ENCODE measurements at places on chromosomes 16 and 17.

DNA sequence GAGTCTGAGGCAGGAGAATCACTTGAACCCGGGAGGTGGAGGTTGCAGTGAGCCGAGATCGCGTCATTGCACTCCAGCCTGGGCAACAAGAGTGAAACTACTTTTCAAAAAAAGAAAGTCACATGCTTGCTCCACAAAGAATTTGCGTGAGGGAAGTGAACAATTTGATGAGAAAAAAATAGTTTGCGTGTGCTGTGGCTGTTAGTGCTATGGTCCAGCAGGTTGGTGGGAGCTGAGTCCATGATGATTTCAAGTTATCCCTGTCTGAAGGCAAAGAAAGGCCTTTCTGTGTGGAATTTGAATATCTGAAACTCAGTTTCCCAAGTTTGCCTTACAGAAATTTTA, 21.0 kb downstream of the PRCD start:
- no peak for DNase-seq

GRCh38 chr17:39198186-39198566, 707 bp upstream of the CACNB1 start:
- no peak for DNase-seq

DNA sequence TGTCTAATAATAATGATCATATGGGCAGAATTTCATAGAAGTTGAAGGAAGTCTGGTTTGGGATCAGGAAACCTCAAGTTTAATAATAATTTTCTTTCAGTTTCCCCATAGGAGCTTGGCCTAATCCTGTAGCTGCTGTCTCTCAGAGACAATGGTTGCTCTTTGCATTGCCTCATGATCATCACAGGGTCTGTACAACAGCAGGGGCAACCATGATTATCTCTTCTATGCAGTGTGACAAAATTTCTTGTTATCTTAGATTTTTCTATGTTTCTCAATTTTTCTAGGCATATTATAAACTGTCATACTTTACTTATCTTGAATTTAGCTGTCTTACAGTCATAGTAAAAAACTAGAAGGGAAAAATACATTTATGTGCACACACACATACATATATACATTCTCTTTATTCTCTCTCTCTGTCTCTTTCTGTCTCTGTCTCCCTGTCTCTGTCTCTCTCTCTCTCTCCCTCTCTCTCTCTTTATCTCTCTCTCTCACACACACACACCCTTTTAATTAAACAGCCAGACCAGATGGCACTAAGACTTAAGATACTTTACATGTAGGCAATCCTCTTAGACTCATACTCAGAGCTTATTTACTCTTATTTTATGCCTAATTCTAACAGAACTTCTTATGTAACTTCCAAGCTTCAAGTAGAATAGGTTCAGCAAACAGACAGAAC, 30.5 kb downstream of the SMIM36 start:
- DNase-seq = no peak

DNA sequence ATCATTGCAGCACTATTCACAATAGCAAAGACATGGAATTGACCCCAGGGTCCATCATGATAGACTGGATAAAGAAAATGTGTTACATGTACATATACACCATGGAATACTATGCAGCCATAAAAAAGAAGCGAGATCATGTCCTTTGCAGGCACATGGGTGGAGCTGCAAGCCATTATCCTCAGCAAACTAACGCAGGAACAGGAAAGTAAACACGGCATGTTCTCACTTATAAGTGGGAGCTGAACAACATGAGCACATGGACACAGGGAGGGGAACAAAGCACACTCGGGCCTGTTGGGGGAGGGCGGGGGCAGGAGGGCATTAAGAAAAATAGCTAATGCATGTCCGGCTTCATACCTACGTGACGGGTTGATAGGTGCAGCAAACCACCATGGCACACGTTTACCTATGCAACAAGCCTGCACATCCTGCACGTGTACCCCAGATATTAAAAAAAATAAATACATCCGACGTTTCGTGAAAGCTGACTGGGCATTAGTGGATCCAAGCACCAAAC, 28.9 kb downstream of the ZNF778 start:
- no peak for DNase-seq

GRCh38 chr16:88703486-88704309, 2.5 kb downstream of the RNF166 start:
- no peak for DNase-seq

DNA sequence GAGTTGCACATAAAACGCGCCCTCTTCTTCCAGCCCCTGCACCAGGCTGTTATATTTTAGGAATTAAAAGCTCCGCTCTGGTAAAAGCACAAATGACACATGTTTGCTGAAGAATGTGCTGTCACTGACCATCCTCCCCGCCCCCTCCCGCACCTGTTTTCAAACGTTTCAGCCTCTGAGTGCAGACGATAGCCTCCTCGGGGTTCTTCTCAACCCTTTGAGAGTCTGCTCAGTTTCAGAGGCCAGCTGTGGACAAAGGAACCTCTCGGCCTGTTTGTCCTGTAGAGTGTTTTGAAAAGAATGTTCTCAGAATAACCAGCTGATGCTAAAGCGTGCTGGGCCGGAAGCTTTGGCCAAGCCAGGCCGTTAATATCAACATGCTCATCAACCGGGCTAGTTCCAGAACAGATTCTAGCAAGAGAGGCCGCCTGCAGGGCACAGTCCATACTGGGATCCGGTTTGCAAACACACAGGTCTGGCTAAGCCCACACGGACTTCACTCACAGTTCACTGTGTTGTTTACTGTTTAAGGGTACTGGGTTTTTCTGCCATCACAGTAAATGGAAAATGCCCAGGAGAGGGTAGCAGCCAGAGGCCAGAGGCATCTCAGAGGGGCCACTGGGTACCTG, 6.4 kb upstream of the CACNG4 start:
- no peak for DNase-seq

- DNase-seq = no peak
Measured at GRCh38 chr17:50923611-50924010, 57.5 kb upstream of the TOB1 start.

DNA sequence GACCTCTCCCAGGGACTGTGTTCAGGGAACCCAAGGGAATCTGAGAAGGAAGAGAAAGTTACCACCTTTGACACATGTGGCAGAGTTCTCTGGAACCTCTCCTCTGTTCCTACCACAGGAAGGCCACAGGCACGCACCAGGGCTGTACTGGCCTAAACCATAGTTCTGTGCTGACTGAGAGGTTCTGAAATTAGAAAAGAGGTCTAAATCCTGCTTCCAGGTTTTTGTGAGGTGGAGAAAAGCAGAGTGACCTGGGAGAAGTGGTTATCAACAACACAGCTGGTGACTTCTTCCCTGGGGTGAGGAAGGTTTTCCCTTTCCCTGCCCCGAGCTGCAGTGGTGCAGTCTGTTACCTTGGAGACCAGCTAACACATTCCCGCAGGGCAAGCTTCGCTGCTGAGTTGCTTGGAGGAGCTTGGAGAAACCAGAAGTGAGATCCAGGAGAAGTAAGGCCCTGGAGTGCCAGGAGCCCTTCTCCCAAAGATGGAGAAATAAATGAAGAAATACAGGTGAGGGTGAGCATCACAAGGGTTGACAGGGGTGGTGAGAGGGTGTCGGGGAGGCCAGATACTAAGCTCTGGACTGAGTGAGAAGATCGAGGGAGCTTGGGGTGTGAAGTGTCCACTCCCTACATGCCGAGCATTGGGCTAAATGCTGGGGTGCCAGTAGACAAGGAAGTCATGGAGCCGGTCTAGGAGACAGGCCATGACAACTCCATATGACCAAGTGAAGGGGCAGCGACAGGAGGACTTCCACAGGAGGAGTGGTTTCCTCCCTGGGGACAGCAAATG, at the start of gene VWA3A:
Gene VWA3A, plus strand, starts transcription at position 399 of the 791 bp plus-strand sequence. Its CDS starts 97 bp downstream, at position 496.
- no peak for DNase-seq

DNA sequence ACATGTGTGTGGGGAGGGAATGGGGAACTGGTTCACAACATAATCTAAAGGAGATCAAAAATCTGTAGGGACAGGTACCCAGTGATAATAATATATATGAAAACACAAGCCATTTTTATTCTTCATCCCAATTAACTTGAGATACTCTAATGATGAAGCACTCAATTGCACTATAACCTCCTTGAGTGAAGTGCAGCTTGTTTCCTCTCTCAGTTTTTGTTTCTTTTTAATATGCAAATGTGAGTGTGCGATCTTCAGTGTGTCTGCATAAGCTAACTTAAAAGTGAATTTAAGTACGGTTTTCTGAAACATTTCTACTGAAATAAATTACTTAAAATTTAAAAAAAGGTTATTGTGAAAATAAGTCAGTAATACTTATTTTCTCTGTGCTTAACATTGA, 623.5 kb downstream of the CDH11 start:
- DNase-seq = no peak

- DNase-seq = no peak
Measured at GRCh38 chr16:13207151-13207550, 305.8 kb downstream of the SHISA9 start.

GRCh38 chr17:7523033-7523432, 25.8 kb upstream of the TNFSF12 start:
- no peak for DNase-seq

- DNase-seq = no peak
Measured at GRCh38 chr17:32654324-32654723, 167.5 kb downstream of the CDK5R1 start.

GRCh38 chr16:15966836-15967546, 17.6 kb downstream of the ABCC1 start:
- DNase-seq = no peak

DNA sequence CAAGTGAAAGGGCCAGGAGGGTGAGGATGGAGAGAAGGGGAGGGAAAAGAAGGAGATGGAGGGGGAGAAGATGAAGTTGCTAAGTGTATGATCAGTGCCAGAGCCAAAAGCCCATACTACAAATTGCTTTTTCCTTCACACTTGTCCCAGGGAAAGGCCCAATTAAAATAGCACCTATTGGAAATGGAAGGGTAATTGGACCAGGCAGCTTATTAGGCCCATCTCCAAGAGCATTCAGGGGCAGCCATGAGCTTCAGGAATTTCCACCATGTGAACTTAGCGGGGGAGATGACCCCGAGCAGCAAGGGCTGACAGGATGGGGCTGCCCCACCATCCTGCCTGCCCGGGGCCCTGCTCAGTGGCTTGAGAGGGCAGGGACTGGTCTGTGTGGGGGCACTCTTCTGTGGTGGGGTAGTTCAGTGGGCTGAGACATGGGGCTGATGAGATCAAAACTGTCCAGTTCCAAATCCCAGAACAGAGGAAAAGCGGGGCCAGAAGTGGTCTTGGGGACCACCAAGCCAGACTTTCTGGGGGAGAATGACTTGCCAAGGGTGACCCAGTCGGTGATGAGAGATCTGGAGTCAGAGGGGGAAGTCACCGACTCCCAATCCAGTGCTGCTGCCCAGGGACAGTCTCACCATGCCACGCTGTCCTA, 27.5 kb downstream of the GOSR2 start:
- no peak for DNase-seq

GRCh38 chr16:63188086-63188771, 1152.0 kb upstream of the CDH8 start:
- DNase-seq = no peak

DNA sequence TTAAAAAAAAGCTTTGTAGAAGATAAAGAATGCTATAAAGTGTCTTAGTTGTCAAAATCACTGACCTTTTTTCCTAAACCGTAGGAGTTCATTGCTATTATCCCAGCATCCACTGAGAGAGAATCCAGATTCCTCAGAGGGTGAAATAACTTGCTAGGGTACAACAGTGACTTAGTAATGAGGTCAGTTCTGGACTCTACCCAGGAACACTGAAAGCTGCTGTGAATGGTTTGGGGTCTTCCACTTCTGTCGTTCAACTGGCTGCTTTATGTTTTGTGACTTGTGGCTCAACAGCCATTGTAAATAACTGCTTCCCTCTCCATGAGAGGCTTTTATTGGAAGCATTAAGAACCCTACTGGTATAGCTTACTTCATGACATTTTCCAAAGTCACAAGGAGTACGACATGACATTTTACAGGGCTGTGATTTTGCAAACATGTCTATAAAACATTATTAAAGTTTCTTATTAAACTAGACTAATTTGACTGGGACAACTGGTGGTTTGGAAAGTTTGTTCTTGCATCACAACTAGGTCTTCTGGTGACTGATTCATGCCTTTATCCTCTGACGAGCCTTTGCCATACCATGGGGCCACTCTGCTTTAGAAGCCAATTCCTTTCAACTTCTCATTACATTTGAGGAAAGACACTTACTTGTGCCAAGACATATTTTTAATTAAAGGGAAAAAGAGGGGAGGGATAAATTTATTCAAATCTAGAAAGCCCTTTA, 92.2 kb upstream of the CDH11 start:
- no peak for DNase-seq

- peak; percentile 82 for DNase-seq
Measured at GRCh38 chr17:78883533-78884131, 19.4 kb downstream of the CEP295NL start.

GRCh38 chr16:35749253-35750141, 2290.1 kb downstream of the TP53TG3F start:
- no peak for DNase-seq

- peak; percentile 90 for DNase-seq
Measured at GRCh38 chr17:81566461-81567126, 14.4 kb upstream of the FAAP100 start.

GRCh38 chr16:59510008-59510424, 775.9 kb upstream of the GOT2 start:
- DNase-seq = no peak

- no peak for DNase-seq
Measured at GRCh38 chr17:49473900-49474751, 21.0 kb upstream of the NGFR start.

GRCh38 chr17:41773190-41773588, 13.3 kb downstream of the JUP start:
- DNase-seq = no peak

- no peak for DNase-seq
Measured at GRCh38 chr17:491086-492021, 138.7 kb upstream of the RPH3AL start.

DNA sequence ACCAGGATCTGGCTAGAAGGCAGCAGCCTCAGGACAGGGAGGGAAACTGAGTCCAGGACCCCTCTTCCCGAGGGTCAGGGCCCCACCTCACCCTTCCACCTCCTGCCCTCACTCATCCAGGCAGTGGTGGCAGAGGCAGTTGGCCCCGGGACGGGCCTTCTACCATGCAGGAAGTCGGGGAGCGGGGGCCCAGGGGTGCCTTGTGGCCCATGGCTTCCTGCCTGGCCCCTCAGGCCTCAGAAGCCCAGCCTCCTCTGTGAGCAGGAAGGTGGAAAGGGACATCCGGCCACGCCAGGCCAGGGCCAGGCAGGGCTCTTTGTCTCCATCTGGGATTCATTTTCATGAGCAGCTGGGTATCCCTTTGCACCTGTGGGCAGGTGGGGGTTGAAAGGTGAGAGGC, 58.5 kb downstream of the BAHCC1 start:
- no peak for DNase-seq

GRCh38 chr17:29434550-29434949, 44.4 kb downstream of the TAOK1 start:
- DNase-seq = no peak

Measured in glomerular endothelial cell (primary cell).